ENCODE measurements at places on chromosomes 4 and X. TPM values are rescaled to one million over a fixed set of nuclear protein-coding genes. Genes with fewer than 3 reads are reported as not detected.

NDNF gene
- total RNA-seq: 0.25 TPM

BTK gene
- 0.49 TPM for total RNA-seq

MAGEC1 gene
- not detected for total RNA-seq

AGTR2 gene
- total RNA-seq: not detected

MAP7D2 gene
- total RNA-seq: 0.11 TPM

CXorf49B gene
- not detected for total RNA-seq

GPR119 gene
- not detected for total RNA-seq

BLTP1 gene
- 93.6 TPM for total RNA-seq

ZNF595 gene
- 16.0 TPM for total RNA-seq

PCDH19 gene
- total RNA-seq: not detected

MAGEB1 gene
- total RNA-seq: not detected

MAGEA12 gene
- total RNA-seq: not detected

ZNF330 gene
- 43.8 TPM for total RNA-seq

SGCB gene
- total RNA-seq: 4.1 TPM

FGFBP1 gene
- total RNA-seq: not detected

All from CD4-positive, alpha-beta T cell (primary cell).